ENCODE measurements at places on chromosomes 3 and 15.
A peak's percentile ranks its signal among the peaks of the same experiment; 100 is the strongest.

DNA sequence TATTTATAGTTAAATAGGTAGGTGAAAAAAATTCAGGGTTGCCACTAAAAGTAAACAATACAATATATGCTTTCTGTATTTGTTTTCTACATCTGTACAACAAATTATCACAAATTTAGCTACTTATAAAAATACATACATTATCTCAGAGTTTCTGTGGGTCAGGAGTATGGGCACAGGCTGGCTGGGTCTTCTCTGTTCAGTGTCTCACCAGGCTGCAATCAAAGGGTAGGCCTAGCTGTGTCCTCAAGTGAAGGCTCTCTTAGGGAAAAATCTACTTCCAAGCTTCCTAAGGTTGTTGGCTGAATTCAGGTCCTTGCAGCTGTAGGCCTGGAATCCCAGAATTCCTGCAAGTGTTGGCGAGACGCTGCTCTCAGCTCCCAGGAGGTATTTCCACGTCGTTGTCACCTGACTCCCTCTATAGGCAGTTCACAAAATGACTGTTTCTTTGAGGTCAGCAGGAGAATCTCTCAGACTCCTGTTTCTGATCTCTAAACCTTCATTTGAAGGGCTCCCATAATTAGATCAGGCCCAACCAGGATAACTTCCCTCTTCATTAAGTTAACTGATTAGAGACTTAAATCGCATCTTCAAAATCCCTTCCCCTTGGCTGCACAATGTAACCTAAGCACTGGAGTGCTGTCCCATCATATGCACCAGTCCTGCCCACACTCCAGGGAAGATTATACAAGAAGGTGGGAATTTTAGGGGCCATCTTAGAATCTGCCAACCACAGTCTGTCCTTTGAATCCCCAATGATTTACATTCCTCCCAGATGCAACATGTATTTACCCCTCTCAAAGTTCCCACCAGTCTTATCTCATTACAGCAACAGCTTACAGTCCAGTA is 296.6 kb downstream of the SUCLG2 start:
- DNase-seq, result no peak

- DNase-seq, result no peak
These were observed 15.9 kb downstream of the SNX1 start for GRCh38 chr15:64111679-64112050.

GRCh38 chr3:135853981-135854380 is 111.5 kb upstream of the PPP2R3A start:
- no peak for DNase-seq

GRCh38 chr3:143298380-143298779 is 178.8 kb downstream of the CHST2 start:
- DNase-seq, result no peak

DNA sequence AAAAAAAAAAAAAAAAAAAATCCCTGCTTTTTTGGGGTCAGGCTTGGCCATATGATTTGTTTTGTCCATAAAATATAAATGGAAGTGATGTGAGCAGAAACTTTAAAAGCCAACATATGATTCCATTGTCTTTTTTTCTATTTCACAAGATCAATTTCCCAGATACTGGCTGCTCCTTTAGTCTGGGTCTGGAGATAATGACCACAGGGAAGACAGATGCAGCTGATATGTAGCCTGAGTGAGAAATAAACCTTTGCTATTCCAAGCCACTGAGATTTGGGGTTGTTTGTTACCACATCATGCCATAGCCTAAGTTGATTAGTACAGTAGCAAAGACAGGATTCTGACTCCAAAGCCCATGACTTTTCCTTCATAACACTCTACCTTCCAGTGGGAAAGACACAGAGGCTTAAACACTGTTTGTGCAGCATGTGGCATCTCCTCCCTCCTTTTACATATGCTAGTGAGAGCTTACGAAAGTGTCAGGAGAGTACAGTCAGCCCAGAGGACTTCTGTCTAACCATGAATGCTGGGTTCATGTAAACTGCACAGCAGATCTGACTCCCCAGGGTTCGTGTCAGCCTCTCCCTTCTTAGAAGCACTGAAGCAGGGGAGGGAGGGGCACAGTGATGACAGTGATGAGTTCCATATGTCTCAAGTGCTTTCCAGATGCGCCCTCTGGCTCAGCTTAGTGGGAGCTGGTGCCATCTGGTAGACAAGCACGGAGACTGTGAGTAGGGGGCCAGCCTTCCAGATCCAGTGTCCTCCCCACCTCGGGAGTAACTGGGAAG is 36.7 kb upstream of the SLC7A14 start:
- DNase-seq, result no peak

GRCh38 chr3:153974614-153975013 is 146.6 kb upstream of the ARHGEF26 start:
- no peak for DNase-seq

GRCh38 chr3:9179826-9180763 is 69.4 kb downstream of the SRGAP3 start:
- DNase-seq, result peak; percentile 7

- no peak for DNase-seq
These were observed 596 bp upstream of the SGO1 start for GRCh38 chr3:20186600-20187004.

DNA sequence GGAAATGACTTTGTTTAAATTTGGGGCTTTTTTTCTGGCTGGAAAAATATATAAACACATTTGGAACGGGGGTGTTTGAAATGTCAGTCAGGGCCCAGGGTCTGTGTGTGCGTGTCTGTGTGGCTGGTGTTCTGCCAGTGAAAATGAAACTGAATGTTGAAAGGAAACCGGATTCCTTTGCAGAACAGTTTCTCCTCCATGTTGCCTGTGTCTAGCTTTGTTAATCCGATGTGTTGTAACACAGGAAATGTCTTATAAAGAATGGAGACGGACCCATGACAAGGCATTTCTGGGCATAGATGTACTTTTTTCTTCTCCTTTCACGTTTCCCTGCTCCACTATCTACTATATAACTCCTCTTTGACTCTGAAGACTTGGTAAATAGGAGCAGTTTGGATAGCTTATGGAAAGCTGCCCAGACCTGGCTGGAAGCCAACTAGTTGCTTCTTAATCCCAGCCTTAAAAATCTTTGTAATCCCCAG is 2.8 kb downstream of the SQOR start:
- DNase-seq, result peak; percentile 83

DNA sequence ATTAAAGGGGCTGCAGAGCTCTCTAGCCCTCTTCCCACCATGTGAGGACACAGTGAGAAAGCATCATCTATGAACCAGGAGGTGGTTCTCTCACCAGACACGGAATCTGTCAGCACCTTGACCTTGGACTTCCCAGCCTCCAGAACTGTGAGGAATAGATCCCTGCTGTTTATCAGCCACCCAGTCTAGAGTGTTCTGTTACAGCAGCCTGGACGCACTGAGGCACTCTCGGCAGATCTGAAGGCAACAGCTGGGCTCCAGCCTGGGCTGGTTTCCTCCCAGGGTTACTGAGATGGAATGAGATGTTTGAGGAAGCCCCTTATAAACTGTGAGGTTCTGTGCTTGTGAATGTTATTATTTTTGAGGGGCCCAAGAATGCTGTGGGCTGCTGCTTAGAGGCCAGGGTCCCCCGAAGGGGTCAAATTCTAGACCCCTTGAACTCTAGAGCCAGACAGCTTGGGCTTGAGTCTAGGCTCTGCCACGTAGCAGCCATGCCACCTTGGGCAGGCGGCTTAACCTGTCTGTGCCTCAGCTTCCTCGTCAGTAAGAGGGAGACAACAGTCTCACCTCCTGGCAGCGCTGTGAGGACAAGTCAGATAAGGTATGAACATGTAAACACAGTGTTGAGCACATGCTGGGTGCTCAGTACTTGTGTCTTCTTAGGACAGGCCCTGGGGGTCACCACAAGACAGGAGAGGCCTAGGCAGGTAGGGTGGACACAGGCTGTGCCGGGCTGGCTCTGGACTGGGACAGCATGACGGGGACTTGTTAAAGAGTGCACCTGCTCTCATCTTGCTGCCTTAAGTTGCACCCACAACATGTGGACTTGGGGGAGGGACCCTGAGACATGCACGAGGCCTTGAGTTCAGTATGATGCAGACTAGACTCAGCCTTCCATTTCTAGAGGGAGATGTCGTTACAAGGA is 49.2 kb downstream of the MGLL start:
- no peak for DNase-seq

GRCh38 chr3:15542614-15543013 is 21.1 kb upstream of the COLQ start:
- DNase-seq, result no peak

DNA sequence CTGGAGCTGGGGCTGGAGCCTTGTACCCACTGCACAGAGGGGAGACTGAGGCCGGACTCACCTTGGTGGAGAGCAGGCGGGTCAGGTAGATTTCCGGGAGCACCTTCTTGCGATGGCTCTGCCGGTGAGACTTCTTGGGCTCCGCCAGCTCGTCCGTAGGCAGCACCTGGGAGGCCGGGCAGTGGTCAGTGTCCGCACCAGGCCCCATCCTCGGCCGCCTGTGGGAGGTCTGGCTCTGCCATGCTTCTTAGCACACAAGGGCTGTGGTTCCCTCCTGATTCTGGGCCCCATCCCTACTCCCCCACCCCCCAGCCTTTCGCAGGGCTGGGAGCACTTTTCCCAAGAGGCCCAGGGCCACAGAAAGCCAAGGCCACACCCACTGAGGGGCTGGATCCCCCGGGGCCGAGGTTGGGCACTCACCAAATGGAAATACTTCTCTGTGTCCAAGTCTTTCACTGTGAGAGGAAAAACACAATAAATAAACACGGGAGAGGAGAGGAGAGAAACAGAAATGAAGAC is 17.4 kb downstream of the H1-8 start:
- DNase-seq, result no peak

DNA sequence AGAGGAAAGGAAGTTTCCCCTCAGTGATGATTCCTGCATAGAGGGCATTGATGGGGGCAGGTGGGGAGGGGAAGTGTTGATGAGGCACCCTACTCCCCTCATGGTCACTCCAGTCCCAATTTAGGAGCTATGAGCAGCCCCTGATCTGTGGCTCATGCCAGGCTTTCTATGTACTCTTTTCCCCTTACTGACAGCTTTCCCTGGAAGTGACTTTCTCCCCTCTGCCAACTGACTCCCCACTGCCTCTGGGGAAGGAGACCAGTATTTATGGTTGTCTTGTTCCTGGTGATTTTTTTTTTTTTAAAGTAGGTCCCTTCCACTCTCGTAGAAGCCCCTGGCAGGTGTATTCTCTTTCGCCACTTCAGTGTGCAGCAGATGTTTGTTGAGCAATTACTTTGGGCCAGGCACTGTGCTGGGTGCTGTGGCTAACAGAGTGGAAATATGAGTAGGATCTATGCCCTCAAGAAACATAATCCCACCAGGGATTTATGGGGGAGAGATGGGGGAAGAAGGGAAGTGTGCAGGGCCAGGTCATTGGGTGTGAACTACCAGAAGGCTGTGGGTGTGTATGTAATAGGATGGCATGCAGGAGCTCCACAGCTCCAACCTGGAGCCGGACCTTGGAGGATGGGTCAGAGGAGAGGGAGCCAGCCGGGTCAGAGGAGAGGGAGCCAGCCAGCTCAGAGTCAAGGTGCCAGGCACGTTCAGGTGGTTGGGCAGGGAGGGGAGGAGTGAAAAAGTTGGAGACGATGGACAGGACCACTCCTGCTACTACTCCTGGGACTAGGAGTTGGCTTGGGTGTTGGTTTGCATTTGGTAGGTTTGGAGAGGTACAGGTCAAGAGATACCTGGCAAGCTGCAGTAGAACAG is 3.5 kb downstream of the SMAD6 start:
- DNase-seq, result no peak

- DNase-seq, result peak; percentile 11
These were observed 174.0 kb upstream of the PRICKLE2 start for GRCh38 chr3:64399205-64399800.

DNA sequence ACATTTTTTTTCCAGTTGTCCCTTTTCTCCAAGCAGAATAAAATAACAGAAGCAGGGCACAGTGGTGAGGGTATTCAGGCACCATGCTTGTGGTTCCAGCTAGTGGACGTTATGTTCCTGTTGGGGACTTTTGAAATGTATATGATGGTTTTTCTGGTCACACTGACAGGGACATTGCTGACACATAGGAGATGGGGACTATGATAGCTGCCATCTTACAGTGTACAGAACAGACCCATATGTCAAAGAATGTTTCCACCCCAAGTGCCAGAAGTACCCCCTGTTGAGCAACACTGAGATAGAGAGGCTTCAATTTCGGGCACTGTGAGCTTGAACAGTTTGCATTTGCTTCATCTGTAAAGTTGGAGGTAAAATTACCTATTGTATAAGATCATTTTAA is 38.6 kb downstream of the MCTP2 start:
- DNase-seq, result no peak

- no peak for DNase-seq
These were observed 120.0 kb upstream of the ATP11B start for GRCh38 chr3:182673336-182673735.

DNA sequence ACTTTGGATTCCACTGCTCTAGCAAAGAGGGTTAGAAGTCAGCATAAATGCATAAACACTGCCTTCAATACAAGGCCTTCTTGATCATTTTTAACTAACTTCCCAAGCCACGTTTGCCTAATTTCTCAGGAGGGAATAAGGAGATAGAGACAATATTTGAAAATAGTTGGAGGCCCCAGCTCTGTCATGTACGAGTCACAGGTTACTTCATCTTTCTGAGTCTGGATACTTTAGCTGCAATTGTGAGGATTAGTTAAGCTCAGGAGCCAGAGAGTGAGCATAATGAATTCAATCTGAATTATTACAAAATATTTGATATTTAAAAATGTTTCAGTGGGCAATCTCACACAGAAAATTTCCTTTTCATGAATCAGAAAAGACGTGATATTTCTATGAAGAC is 298.9 kb downstream of the SHOX2 start:
- DNase-seq, result no peak

DNA sequence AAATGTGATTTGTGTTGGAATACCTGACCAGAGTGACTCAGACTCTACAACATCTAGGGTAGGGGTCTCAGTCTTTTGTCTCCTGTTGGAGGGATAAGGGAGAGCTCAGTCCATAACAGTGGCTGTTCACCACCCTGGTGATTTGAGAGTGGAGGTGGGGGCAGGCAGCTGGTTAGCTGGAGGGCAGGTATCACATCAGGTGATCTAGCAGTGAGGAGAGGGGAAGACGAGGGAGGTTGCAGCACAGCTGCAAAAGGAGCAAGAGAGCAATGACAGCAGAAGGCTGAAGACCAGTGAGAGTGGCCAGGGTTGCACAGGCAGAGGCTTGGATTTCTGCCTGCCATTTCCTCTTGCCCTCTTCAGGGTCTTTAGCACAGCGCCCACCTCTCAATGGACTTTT is 38.4 kb downstream of the PLCL2 start:
- DNase-seq, result no peak

DNA sequence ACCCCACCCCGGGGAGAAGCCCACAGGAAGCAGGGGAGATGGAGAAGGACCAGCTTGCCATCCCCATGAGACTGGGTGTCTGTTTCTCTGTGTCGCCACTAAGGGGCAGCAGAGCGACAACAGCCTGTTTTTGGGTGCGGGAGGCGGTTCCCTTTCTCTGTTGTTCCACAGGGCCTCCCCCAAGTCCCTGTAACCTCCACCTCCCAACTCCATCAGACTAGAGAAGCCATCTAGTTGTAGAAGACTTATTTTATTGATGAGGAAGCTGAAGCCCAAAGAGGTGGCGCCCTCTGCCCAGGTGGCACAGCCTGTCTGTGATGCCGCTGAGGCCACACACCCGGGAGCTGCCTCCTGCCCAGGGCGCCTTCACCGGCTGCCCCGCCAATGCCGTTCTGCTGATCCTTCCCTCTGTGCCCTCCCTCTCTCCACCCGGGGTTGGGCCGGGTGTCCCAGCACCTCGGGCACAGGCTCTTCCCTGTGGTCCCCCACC is 3.9 kb upstream of the CCDC9B start:
- peak; percentile 79 for DNase-seq

GRCh38 chr15:78077053-78077870 is at the start of gene TBC1D2B:
Gene TBC1D2B (minus strand): TSS chr15:78077711. CDS start chr15:78077652, 59 bp downstream.
- peak; percentile 74 for DNase-seq

Measured in CD4-positive, alpha-beta T cell treated with Interleukin-21 for 1 hour (primary cell).